ENCODE measurements at places on chromosomes 2 and 18. TPM values are rescaled to one million over a fixed set of nuclear protein-coding genes. Genes with fewer than 3 reads are reported as not detected.

- no peak for DNase-seq
Measured at GRCh38 chr18:75284566-75284965, 74.0 kb downstream of the TSHZ1 start.

DNA sequence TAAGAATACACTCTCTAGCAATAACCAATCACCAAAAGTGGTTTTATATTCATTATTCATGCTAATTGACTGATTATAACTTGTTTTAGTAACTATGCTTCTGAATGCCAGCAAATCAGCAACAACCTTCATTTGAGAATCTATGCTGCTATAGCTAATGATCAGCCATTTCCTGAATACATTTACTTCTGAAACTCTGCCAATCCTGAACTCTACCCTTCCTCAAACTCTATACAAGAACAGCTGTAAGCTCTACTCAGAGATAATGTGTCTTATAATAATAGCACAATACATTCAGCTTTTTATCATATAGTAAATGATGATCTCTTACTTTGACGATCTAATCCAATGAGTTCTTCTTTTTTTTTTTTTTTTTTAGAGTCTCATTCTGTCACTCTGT, 85.7 kb upstream of the EPAS1 start:
- no peak for DNase-seq

FN1 gene
- total RNA-seq = 0.60 TPM

DNA sequence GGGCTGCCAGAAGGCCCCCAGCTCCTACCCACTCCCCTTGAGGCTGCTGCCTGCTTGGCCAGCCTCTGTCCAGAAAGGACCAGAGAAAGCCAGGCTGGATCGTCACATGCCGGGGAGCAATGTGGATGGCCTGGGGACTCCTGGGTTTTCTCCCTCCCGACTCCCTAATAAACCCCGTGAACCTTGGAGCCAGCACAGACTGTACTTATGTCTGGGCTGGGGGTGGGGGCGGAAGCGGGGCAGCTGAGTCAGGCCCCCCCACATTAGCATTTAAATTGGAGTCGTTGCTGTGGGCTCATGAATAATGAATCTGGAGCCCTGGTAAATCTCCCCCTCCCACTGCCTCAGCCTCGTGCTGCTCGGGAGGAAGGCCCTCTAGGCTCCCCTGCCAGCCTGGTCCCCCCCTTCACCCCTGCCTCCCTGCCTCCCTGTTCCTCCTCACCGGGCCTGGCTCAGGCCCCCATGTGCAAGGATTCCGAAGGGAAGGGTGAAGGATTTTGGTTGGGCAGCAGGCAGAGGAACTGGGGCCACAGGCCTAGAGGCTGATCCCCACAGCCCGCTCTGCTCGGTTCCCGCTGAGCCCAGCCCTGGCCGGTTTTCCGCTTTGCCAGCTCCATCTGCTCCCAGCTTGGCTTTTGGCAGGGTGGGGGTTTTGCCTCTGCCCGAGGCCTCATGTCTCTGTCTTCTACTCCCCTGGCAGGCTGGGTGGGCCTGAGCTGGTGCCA, 7.3 kb upstream of the ASIC4 start:
- DNase-seq = no peak

DNA sequence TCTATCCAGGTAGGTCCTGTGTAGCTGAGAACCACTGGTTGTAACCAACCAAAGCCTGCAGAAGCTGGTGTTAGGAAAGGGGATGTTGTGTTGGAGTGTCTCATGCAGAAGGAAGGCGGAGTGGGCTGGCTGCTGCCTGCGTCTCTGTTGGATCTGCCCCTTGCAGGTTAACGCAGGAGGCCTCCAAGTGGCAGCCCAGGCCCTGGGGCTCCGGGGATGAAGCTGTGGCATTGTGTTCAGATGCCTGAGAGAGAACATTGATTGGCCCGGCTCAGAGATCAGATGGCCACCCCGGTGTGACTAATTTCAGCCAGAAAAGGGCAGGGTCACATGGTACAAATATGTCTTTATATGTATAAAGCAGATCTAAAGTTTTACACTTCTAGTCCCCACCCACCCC, 216.0 kb downstream of the GLI2 start:
- DNase-seq = no peak

GRCh38 chr2:48328942-48329723, 200.8 kb upstream of the STON1 start:
- DNase-seq = no peak

DNA sequence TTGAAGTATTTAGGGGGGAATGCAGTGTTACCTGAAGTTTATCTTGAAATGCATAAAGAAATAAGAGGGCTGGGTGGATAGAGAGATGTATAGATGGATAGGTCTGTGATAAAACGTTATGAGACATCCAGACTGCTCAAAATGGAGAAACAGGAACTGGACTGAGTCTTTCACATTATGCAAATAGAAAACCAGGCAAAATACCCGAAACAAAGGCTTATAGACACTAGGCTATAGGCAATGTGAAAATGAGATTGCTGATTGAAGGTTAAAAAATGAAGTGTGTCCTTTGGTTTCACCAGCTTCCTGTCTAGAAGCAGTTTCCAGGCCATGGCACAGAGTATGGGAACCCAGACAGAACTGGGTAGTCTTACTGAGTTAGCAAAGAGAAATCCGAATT, 24.9 kb upstream of the SLC3A1 start:
- DNase-seq = no peak

GRCh38 chr18:24817587-24818371, 357.3 kb downstream of the HRH4 start:
- DNase-seq = no peak

KYNU gene
- 0.14 TPM for total RNA-seq

SLC23A3 gene
- 4.0 TPM for total RNA-seq

DNA sequence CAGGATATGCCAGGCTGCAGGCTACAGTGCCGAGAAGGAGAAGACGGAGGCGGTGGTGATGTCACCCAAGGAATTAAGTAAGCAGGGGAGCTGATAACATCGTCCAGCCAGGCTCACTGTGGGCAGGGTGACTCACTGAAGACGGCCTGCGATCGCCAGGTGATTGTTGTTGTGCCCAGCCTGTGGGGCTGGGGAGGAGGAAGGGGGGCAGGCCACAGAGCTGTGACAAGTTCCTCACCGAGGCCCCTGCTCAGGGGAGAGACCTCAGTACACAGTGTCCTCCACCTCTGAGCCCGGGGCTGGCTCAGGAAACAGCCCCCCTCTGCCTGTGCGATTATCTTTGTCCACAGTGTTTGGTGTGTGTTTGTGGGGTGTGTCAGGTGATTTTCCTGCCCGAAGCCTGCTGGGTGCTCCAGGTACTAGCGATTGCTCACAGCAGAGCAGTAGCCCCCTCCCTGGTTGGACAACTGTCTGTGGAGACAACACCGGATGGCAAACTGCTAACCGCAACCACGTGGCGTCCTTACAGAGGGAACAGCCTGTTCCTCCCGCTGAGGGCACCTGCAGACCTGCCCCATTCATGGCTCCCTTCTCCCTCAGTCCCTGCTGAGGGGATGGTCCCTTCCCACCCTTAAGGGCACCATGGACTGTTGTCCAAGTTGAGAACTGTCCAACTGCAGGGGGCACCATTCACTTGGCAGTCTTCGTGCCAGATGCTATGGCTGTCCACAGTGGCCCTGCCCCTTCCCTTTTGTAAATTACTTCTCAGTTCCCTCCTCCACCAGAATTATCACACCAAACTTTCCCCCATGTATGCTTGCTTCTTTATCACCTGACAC, 95.1 kb downstream of the ZFP36L2 start:
- peak; percentile 79 for DNase-seq

- DNase-seq = no peak
Measured at GRCh38 chr18:54964741-54965140, 5.5 kb upstream of the CCDC68 start.

MROH2A gene
- not detected for total RNA-seq

DNA sequence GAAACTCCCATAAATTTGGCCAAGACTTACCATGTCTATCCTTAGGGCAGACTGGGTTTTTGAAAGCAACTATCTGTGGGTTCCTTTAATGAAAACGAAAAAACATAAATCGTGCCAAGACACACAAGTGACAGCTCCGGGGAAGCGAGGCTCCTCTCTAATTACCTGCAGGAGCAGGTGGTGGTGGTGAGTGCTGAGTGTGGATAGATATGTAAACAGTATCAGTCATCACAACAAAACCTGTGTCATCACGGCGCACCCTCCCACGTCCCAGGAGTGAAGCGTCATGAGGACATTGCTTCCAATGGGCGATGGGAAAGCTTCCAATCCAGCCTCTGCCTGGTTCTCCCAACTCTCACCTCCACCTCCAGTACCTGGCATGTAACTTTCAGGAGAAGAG, 31.3 kb downstream of the ACKR3 start:
- no peak for DNase-seq

DNA sequence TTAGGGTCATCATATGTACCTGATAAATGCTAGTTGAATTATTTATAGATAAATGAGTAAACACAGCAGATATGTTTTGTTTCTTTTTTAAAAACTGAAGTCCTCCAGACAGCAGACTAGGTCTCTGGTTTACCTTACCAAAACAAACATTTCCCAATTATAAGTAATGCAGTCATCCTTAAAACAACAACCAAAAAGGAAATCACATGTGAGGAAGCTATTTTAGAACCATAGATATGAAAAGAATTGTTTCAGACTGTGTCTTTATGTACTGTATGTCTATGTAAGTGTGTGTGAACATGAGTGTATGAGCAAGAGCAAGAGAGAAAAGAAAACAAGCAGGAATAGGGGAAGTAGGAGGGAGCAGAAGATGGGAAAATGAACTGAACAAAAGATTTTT, 441.0 kb downstream of the CPS1 start:
- DNase-seq = no peak

- no peak for DNase-seq
Measured at GRCh38 chr2:134324947-134325346, 71.1 kb downstream of the MGAT5 start.

DNA sequence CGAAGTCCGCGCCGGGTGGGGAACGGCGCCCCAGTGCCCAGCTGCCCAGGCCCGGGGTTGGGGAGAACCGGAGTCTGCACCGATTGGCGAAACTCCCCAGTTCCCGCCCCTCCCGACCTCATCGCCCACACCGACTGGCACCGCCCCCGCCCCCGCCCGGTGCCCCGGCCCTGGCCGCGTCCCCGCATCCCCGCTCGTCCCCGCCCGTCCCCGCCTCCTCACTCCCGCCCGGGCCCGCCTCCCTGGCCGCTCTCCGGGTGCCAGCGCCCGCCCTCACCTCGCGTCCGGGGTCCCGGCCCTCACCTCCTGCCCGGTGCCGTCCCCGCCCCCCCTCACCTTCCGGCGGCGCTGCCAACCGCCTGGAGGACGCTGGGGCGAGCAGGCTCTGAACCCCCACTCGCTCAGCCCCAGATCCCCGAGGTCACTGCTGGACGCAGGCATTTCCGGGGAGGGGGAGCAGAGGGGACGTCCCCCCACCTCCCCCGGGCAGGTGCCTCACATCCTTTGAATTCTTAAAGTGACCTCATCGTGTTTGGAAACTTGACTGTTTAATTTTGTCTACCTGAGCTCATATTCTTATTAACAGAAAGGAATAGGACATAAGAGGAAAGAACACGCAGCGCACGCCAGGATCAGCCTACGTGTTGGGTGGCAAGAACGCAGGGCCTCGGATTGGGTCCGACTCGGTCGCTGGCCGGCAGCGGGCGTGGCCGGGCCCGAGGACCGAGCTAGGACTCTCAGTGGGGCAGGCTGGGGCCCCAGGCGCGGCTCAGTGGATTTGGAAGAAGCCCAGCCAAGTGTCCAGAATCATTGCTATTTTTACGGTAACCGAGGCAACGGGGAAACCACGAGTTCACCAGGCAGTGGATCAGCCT, at the start of gene FAM110C:
Gene FAM110C (minus strand): TSS at position 35 of the 875 bp plus-strand sequence. CDS start 120 bp downstream, outside the sequence.
- DNase-seq = peak; percentile 72

DNA sequence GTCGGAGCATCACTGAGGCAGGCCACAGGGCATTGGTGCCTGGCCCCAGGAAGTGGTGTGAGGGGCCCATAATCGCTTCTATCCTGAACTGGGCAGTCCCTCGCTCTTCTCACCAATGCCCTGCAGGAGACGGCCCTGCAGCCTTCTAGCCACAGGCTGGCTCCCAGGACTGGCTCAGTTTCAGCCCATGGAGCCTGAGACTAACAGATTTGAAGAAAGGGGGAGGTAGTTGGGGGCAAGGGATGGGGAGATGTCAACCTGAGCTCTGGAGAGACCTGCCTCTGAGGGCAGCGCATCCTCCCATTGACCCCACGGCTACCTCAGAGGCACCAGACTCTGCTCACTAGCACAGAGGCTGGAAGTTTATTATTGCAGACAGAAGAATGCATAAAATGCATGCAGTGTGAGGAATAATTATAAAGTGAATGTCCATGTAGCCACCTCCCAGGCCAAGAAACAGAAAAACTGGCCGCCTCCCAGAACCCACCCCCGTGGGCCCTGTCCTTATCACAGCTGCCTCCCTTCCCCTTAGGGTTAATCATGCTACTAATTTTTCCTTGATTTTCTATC, 1.4 kb downstream of the TOGARAM2 start:
- no peak for DNase-seq

DNA sequence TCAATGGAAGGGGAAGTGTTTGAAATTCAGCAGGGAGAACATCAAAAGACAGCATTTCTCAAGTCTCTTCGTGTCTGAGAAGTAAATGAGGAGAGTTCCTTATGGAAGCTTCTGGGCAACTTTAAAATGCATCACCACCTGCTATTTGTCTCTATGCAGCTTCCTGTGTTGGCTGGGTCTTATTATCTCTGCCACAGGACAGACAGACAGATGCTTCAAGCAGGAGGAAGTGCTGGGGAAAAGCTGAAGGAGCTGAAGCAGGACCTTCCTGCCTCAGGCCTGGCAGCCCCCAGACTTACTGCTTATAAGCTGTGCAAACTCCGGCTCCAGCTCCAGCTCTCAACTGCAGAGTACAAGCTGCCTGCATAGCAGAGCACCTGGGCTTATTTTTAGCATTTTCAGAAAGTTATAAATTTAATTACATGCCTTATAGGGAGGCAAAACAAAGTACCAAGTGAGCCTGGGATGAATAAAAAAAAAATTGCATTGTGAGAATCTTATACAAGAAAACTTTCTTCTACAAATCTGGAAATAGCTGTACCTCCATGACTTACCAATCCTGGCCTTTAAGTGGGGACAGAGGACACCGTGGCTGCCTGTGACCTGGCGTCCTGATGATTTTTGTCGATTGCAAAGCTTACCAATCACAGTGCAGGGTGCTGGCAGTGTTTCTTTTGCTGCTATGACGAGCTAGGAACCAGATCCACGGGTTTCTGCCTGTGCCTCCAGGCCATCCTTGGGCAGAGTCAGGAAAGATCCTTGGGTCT, 206.3 kb downstream of the SEPTIN10 start:
- no peak for DNase-seq

- DNase-seq = no peak
Measured at GRCh38 chr2:10863837-10864236, 47.9 kb upstream of the KCNF1 start.

DNA sequence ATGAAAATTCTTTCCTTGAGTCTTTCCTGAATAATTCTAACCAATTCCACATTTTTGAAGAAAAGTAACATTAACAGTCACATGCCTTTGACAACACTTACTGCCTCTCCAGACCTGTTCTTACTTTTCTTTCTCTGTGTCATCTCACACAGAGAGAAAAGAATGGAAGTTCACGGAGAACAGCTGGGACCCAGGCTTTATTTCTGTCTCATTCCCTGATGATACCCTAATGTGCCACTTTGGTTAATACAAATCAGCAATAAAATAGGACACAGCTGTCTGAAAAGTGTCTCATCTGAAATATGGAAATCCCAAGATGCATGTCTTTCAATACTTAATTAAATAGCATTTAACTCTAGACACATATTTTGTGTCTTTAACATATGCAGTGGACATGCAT, 42.1 kb upstream of the RAB27B start:
- DNase-seq = no peak

ANKRD30BL gene
- total RNA-seq = not detected

- DNase-seq = no peak
Measured at GRCh38 chr2:10253596-10254372, 48.9 kb upstream of the HPCAL1 start.

- no peak for DNase-seq
Measured at GRCh38 chr2:234420408-234420807, 76.5 kb downstream of the ARL4C start.

EFR3B gene
- total RNA-seq = 0.93 TPM

GRCh38 chr2:94871226-94872087, at the start of gene TEKT4:
TSS of gene TEKT4 (plus strand) at chr2:94871430. CDS start at chr2:94871580, 150 bp downstream.
- DNase-seq = no peak

Data from activated T-cell treated with anti-CD3 and anti-CD28 coated beads, Interleukin-2, amount 50 U/mL, for 72 hours (primary cell).